ENCODE measurements at places on chromosomes 11 and 22.

DNA sequence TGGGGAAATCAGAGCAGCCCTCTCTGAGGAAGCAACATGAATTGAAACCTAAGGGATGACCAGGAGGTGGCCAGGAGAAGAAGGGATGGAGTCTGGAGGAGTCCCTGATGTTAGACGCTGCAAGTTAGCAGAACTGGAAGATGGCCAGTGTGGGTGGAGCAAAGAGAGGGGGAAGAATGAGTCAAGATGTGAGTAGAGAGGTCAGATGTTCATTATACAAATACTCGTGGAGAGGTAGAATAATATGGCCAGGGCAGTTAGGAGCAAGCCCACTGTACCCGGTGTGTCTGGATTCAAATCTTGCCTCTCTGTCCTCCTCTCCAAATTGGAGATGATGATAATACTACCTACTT is 242.0 kb downstream of the TENM4 start:
- DNase-seq, result no peak

- DNase-seq, result peak; percentile 44
Observed at GRCh38 chr11:44775366-44775984, 48.7 kb downstream of the TSPAN18 start.

DNA sequence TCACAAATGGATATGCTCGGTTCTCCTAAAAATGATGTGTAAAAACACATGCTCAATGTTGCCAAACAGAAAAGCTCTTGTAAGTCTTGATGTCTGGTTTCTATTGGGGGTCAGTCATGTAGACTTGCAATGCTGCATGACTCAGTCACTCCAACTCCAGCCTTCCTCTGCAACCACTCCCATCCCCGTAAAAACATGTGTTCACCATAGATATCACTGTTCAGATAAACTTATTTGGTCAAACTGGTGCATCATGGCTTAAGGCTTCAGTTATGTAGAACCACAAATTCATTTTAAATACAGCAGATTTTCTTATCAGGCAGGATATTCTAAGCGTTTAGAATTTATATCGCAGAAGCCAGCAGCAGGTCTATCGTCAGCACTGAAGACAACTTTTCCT is 298.4 kb upstream of the LUZP2 start:
- DNase-seq, result no peak

- DNase-seq, result no peak
Observed at GRCh38 chr11:2883979-2884815, 1.4 kb downstream of the CDKN1C start.

GRCh38 chr11:119512369-119512768 is 89.4 kb upstream of the THY1 start:
- DNase-seq, result no peak

DNA sequence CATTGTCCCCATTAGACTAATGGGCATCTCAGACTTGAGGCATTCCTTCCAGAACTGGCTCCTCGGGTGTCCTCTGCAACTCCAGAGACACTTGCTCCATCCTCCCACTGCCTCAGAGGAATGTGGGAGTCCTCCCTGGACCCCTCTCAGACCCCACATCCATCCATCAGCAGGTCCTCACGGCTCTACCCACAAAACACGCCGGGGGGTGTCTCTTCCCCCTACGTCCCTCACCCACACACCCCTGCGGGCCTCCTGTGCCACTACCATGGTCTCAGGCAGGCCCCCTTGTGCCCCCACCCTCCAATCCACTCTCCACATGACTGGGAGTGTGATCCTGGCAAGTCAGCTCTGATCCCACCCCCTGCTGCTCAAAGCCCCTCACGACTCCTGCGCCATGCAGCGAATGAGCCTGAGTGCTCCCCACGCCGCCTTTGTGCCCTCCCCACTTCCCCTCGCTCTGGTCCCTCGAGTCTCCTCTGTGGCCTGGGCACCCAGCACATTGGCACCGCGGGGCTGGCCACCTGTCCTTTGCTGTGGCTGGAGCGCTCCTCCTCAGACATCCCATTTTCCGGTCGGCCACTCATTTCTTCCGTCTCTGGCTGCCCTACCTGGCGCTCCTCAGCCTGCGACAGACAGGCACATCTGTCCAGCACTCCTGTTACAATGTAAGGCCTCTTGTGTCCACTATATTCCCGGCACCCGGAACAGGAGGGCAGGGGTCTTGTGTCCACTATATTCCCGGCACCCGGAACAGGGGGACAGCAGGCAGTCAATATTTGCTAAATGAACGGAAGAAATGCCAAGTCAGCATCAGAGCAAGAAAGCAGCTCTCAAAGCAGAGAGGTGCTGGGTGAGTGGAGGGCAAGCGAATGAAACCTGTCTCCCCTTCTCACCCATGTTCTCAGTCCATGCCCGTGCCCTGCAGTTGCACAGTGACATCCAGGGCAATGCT is 14.2 kb upstream of the MOB2 start:
- DNase-seq, result no peak
